ENCODE measurements at places on chromosomes 3 and 15. TPM values are rescaled to one million over a fixed set of nuclear protein-coding genes. Genes with fewer than 3 reads are reported as not detected.
A peak's percentile ranks its signal among the peaks of the same experiment; 100 is the strongest.

DNA sequence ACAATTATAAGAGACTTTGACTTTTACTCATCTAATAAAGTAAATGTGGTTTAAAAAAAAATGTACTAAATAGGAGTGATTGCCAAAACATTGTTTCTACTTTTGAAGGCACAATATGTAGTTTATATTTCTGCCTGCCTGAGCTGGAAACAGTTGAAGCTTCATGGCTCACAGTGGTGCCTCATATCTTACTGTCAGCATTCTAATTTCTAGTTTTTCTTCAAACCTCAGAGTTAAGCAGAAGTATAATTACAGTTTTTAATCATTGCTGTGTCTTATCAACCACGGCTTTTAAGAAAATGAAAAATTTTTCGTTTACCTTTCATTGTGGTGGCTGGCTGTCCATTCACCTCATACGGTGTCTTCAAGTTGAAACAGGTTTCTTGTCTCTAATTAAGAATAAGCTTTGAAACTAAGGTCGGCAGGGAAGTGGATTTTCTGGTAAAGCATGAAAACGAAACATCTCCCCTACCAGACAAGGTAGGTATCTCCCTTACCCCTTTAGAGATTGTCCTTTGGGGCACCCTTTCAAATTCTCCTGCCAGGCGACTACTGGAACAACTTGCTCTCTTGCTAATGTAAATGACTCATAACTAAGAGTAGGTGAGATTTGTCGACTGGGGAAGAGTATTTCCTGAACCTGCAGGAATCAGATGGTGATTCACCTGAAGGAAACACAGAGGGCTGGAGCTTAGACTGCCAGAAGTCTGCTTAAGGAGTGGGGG, at the start of gene GPR87:
Gene GPR87, minus strand, starts transcription at position 554 of the 725 bp plus-strand sequence. CDS start 16,720 bp downstream, outside the sequence.
- no peaks in the 10 kb centered on the region for H3K4me1 ChIP-seq
- no peaks in the 10 kb centered on the region for H3K27me3 ChIP-seq
- H3K36me3 ChIP-seq = no peaks in the 10 kb centered on the region

DNA sequence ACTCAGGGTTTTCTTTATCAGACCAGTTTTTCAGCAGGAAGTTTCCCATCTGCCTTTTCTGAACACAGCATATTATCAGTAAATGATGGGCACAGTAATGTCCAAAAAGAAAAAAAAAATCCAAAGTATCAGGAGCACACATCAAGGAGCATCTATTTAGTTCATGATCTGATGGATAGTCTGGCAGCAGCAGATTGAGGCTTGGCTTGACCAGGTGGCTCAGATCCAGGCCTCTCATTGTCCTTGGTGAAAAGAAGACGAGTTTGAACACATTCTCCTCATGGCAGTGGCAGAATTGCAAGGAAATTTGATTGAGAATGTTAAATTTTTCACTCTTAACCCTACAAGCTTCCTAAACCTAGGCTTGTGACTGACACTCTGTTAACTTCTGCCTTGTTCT, 192.9 kb downstream of the OXSM start:
- no peak overlapping the region for H3K4me3 ChIP-seq
- H3K27ac ChIP-seq = no peak overlapping the region
- no peaks in the 10 kb centered on the region for H3K27me3 ChIP-seq
- H3K36me3 ChIP-seq = no peaks in the 10 kb centered on the region
- no peak for DNase-seq

DNA sequence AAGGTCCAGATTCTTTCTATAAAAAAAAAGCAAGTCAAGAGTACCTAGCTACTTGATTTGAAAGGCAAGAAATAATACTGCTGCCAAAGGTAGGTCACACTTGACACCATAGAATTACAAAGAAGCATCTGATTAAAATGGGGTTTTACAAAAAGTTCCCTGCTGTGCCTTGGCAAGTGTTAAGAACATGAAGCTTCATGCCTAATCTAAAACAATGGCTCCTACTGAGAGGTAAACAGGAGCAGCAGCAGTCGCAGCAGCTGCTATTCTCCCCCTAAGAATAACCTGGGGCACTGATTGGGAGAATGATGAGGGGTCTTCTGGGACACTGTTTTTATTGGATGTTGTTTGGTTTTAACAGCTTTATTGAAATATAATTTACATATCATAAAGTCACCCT, 14.1 kb downstream of the UBP1 start:
- no peaks in the 10 kb centered on the region for H3K27me3 ChIP-seq
- no peak overlapping the region for H3K27ac ChIP-seq
- peaks cover 31% of the 10 kb centered on the region for H3K4me1 ChIP-seq

- DNase-seq = no peak
- H3K36me3 ChIP-seq = no peaks in the 10 kb centered on the region
- peaks cover 5% of the 10 kb centered on the region for H3K4me1 ChIP-seq
- no peaks in the 10 kb centered on the region for H3K27me3 ChIP-seq
- peak overlapping the region; percentile 0 for H3K4me3 ChIP-seq
- no peak overlapping the region for H3K27ac ChIP-seq
Observed at GRCh38 chr3:187352581-187353575, 15.3 kb upstream of the RTP4 start.

GRCh38 chr3:105593315-105593714, 226.6 kb downstream of the ALCAM start:
- no peaks in the 10 kb centered on the region for H3K27me3 ChIP-seq
- H3K4me1 ChIP-seq = no peaks in the 10 kb centered on the region
- H3K4me3 ChIP-seq = no peak overlapping the region
- DNase-seq = no peak
- no peak overlapping the region for H3K27ac ChIP-seq

DNA sequence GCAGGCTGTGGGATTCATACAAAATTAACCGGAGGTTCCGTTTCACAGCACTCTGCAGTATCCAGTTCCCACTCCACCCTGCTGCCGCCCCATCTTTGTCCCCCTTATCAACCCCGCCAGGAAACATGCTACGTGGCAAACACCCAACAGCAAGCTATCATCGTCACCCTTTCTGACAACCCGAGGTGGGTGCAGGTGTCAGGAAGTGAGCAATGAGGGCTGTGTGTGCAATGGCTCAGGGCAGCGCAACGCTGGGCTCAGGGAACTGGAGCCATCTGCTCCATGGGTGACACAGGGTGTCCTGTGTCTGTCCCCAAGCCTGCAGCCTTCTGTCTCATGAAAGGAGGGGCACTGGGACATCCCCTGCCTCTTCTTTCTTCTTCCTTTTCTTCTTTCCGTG, 60.9 kb downstream of the ATP2B2 start:
- no peaks in the 10 kb centered on the region for H3K4me1 ChIP-seq
- H3K4me3 ChIP-seq = no peak overlapping the region
- no peaks in the 10 kb centered on the region for H3K27me3 ChIP-seq
- no peak overlapping the region for H3K27ac ChIP-seq

Gene MOBP
- total RNA-seq = not detected

Gene TM4SF4
- total RNA-seq = not detected

Gene SGO1
- not detected for total RNA-seq

Measured in thoracic aorta (tissue), 2 donors.